ENCODE measurements at places on chromosomes 5 and 9.

GRCh38 chr9:30524311-30524710 is 1860.1 kb upstream of the ACO1 start:
- DNase-seq: no peak

- no peak for DNase-seq
These were observed 92.9 kb upstream of the SLC30A5 start for GRCh38 chr5:69000949-69001348.

DNA sequence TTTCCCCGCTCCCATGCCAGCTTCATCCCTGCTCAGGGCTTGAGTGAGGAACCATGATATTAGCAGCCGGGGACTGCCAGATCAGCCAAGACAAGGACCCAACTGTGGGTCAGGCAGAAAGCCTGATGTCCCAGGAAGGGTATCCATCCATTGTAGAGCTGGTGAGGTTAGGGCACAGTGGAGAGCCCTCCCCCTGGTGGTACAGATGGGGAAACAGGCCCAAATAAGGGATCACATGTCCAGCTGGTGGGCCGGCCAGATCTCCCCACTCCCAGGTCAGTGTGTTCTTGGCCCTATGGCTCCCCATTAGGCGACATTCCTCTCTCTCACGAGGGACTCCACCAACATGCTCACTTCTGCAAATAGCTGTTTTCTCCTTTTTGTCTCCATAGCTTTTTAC is 9.0 kb downstream of the CDX1 start:
- no peak for DNase-seq

GRCh38 chr9:4689021-4689420 is 9.7 kb downstream of the CDC37L1 start:
- DNase-seq: no peak

- DNase-seq: no peak
These were observed 27.0 kb downstream of the PTGES start for GRCh38 chr9:129725795-129726251.

DNA sequence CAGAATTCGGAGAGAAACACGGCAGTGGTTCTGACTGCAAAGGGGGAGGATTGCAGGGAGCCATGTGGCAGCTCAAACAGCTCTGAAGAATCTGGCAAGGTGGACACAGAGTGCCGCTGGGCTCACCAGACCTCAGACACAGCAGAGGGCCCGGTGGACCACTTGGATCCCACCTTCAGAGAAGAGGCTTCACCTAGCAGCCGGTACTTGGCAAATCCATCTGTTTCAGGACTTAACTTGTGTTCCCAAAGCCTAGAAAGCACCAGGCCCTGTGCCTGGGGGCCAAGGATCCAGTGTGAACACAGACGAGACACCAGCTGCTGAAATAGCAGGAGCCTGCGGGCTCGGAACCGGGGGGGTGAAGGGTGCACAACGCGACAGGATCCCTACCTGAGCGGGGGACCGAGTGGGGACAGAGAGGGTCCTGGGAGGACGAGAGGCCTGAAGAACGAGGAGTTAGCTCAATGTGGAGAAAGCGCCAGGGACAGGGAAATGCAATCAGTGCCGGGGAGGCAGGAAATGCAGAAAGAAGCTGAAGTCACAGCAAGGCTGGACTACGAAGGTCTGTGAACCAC is 44.6 kb downstream of the BTNL9 start:
- DNase-seq: no peak

GRCh38 chr9:127954831-127955293 is 17.2 kb upstream of the DPM2 start:
- no peak for DNase-seq

DNA sequence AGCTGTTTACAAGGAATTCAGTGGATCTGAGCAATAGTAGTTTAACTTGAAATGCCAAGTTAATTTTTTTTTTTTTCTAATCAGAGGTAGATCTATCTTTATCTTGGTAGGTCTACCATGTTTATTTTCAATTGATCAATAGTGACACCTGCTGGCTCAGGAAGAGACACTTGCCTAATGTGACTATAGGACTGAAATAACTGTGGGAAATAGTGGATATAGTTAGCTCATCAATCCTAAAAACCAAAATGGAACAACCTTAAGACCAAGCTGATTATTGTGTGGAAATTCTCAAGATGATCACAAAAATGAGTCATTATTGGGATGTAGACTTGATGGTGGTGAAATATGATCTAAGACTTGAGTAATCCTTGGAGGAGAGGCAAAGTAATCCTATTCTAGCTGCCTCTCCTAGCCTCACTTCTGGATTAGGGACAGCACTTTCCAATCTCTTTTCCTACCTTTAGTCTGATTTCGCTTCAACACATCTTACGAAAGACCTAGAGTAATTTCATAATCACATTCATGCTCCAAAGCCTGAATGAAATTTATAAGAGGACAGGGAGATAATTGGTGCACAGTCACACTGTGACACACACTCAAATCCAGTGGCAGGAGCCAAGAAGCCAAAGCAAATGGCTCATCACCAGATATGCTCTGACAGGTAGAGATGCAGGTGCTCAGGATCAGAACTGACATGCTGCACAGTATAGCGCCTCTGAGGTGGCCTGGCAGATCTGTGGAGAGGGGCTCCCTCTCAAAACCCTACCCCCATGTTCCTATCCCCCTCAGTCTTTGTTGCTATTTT is 156.3 kb downstream of the HMHB1 start:
- DNase-seq: peak; percentile 17

- DNase-seq: no peak
These were observed 79.2 kb downstream of the RGS3 start for GRCh38 chr9:113542741-113543140.

DNA sequence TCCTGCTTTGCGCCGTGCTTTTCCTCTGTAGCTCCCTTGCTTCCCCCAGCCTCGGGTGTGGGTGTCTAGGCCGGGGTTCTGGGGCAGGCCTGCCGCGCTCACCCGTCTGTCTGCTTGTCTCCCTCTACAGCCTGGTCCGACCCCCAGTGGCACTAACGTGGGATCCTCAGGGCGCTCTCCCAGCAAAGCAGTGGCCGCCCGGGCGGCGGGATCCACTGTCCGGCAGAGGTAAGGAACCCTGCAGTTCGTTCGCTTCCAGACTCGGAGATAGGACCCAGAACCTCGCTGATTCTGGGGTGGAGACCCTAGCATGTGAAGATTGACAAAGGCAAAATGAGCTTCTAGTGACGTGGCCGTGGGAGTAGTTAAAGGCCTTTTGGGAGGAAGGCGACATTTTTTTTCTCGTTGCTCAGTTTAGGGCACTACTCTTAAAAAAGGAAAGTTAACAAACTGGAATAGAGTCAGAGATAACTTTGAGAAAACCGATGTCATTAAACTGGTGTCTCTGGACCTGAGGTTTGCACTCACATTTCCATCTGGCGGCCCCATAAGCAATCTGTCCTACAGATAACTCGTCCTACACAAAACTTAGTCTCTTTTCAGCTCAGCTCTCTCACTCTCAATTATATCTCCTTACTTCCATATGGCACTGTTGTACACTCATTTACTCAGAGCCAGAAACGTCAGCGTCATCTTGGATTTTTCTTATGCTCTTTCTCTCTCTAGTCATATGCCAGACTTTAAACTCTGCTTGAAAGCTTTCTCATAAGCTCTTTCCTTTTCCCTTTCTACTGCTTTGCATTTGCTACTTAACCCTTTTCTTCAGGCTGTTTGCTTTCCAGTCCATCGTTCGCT is 561 bp downstream of the SEC61B start:
- no peak for DNase-seq

DNA sequence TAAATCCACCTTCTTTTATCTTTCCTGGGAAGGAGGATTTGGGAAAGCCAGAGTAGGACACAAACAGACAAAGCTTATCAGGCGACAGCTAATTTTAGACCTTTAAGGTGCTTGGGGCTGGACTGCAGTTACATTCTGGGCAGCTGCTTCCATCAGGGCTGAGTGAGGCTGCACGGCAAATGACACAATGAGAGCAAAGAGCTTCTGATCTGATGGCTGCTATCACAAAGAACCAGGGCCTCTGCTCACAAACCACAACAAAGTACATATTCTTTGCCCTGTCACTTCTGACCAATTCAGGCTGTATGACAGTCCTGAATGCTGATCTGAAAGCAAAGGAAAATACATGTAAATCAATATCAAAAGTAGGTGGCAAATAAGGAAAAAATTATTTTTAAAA is 93.1 kb downstream of the MRPS27 start:
- no peak for DNase-seq

DNA sequence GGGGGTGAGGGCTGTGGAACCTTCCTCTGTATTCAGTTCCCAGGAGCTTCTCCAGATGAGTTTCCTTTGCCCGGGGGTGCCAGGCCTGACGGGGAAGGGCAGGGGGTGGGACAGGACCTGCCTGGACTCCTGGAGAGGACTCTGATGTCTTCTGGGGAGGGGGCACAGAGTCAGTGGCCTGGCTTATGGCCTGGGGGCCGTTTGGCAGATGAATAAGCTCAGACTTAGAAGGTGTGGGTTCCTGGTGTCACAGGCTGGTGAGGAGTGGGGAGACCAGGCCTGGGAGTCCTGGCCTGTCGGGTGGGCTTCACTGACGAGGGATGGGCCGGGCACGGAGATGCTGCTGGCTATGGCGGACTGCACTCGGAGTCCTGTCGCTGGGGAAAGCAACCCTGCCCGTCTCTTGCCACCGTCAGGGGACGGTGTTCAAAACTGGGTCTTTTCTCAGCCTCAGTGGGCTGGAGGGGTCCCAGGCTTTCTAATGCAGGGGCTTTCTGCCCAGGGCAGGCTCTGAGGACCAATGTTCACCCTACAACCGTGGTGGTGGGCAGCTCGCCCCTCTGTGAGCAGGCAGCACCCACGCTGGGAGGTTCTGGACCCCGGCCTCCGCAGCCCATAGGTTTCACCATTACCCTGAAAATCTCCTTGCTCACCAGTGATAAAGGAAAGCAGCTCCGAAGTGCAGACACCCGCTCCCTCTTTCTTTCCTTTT is 16.2 kb downstream of the COL5A1 start:
- no peak for DNase-seq

DNA sequence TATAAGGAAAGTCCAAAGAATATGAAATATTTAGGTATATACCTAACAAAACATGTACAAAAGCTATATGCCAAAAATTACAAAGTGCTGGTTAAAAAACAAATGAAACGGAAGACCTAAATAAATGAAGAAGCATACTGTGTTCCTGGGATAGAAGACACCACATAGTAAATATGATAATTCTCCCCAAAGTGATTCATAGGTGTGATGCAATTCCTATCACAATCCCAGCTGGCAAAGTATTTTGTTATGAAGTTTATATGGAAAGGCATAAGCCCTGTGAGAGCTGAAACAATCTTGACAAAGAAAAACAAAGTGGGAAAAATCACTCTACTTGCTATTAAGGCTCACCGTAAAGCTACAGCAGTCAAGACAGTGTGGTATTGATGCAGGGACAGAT is 2.6 kb upstream of the SMIM23 start:
- DNase-seq: no peak

- no peak for DNase-seq
These were observed 254.1 kb upstream of the IRX4 start for GRCh38 chr5:2136728-2137333.

DNA sequence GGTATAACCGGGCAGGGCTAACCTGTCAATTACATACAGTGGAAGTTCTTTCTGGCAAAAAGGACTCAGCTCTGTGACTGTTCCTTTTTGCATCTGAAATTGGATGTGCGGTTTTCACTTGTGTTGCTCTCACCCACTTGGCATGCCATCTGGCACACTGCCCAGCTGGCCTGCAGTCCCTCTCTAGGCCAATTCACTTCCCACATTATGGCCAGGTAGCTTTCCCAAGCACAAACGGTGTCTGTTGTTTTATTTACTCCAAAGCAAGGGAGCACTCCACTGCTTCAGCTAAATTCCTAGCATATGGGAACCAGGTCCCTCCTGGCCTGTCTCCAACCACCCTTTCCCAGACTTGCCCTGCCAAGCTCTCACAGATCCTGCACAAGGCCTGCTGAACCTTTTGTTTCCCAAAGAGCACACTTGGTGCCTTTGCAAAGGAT is 132.5 kb downstream of the SEMA6A start:
- DNase-seq: peak; percentile 56

- no peak for DNase-seq
These were observed 13.6 kb upstream of the LAMC3 start for GRCh38 chr9:130995086-130996011.

- no peak for DNase-seq
These were observed 77.2 kb downstream of the TMC1 start for GRCh38 chr9:72598639-72599038.

- DNase-seq: no peak
These were observed 44.7 kb upstream of the ICE1 start for GRCh38 chr5:5377780-5378179.

DNA sequence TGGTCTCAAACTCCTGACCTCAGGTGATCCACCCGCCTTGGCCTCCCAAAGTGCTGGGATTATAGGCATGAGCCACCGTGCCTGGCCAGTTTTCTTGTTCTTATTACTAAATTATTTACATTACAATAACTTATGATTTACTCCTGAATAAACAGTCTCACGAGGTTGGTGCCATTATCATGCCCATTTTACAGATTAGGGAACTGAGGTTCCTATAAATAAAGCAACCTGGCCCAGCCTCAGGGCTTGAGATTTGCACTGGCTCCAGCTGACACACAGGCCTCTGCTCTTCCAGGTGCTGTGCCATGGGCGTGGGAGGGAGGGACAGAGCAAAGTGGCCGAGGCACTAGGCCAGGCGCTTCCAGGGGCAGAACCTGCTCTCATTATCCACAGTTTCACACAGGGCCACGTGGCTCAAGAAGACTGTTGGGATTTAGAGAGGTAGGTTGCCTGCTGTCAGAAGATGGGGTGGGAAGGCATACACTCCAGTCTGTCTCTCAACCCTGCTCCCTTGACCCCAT is 2.3 kb downstream of the PLPP7 start:
- DNase-seq: no peak

- no peak for DNase-seq
These were observed 43.2 kb upstream of the FOXE1 start for GRCh38 chr9:97809666-97810344.

GRCh38 chr5:38077652-38078051 is 180.7 kb upstream of the EGFLAM start:
- DNase-seq: no peak

DNA sequence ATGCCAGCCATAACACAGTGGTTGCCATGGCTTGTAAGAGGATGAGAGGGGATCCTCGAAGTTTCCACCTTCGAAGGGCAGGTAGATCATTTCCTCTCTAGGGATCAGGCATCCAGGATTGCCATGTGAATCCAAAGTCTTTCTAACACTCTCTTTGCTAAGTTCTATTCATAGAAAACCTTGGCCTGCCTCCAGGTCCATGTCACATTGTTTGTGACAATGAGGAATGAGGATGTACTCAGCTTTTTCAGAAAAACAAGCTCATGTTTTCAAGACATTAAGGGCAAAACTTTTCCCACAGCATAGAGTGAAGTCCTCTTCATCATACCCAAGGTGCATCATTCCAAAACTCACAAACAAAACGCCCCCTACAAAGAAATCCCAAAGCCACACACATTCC is 19.6 kb downstream of the ESM1 start:
- no peak for DNase-seq

- no peak for DNase-seq
These were observed 540.2 kb downstream of the CSNK1G3 start for GRCh38 chr5:124052201-124052600.

All from NCI-H2171 (cell line).